ENCODE measurements at places on chromosomes 2 and 18.

DNA sequence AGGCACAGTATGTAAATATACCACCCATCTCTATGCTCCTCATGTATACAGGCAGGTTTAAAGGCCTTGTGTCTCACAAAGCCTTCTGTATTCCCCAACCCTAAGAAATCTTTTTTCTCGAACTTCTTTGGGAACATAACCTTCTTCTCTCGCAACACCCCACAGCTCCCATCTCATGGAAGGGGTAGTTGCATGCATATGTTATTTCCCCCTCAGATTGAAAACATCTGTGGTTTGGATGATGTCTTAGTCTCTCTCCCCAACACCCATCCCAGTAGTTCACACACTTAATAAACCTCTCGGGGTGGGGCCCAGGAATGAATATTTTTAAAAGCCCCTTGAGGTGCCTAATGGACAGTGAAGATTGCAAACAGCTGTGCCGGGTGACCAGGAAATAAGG, 21.0 kb upstream of the HDAC4 start:
- DNase-seq: no peak

GRCh38 chr2:231212329-231212845, 14.0 kb downstream of the ARMC9 start:
- DNase-seq: peak; percentile 82

DNA sequence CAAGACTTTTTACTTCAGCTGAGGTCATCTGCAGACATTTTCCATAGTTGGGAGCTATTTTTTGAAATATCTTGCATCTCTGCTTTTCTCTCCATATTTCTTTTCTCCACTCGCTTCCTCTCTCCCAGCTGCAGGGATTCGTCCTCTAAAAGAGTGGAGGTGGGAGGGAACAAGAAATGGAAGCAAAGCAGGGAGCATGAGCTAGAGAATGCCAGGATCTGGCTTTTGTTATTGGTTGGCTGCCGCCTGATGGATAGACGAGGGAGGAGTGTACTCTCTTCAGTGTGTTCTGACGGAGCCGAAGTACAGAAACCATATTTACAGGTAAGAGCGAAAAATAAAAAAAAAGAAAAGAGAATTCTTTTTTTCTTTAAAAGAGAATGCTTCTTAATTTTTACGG, at the start of gene CSRNP3:
TSS of gene CSRNP3 (plus strand) at position 282 of the 400 bp plus-strand sequence. CDS start 125,368 bp downstream, outside the sequence.
- DNase-seq: peak; percentile 89

GRCh38 chr18:33812186-33812585, 234.2 kb downstream of the ASXL3 start:
- DNase-seq: no peak

- DNase-seq: no peak
Measured at GRCh38 chr18:33837191-33837590, 259.2 kb downstream of the ASXL3 start.

- no peak for DNase-seq
Measured at GRCh38 chr2:126664639-126665038, 8.7 kb downstream of the GYPC start.

DNA sequence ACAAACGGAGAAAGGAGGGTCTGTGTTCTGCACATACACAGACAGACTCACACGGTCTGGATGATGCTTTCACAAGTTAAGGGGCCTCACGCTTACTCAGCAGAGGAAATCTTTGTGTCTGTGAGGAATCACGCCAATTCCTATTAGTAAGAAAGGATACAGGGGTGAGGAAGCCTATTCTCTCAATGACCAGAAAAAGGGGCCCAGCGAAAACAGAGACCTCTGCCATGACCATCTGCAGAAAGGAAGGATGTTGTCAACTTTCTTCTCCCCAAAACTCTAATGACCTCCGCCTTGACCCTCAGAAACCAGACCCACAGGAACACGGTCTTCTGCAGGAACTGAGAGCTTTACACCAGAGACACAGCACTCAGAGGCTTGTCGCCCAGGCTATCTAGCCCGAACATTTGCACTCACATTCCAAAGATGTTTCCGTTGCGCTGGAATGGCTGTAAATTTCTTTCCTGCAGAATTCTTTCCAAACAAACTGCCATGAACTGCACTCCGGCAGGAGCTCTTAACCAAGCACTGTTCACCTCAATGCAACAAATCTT, 186.3 kb downstream of the TCF4 start:
- DNase-seq: peak; percentile 95

- no peak for DNase-seq
Measured at GRCh38 chr2:174013315-174013751, 48.2 kb upstream of the SP3 start.

DNA sequence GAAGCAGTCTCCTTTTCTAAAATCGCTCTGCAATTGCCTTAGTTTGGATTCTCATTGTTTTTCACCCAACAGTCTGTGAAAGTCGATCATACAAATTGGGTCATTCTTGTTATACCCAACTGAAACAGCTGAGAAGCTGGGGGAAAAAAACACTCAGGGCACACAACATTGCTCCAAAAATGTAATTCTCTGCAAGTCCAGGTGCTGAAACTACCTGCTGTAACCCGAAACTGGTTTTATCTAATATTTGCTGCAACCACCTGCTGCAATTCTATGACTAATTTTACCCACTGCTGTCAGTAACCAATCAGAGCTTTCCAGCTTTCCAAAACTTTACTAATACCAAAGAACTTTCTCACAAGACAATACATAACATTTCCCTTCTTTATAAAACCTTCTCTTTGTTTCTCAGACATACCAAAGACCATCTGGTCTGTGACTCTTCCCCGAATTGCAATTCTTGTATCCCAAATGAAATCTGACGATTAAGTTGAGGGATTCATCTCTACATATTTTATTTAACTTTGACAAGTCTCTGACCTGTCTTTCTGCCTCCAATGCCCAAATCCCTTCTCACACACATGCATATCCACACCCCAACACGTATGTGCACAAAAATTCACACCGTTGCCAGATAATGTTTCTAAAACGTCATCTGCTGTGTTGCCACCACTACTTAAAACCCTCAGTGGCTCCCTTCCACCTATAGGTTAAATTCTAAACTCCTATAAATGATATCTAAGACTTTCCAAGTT, 198.3 kb downstream of the PIEZO2 start:
- peak; percentile 8 for DNase-seq

GRCh38 chr2:11031876-11032275, 120.1 kb downstream of the KCNF1 start:
- no peak for DNase-seq

- peak; percentile 8 for DNase-seq
Measured at GRCh38 chr2:135563793-135564192, 32.5 kb downstream of the R3HDM1 start.

DNA sequence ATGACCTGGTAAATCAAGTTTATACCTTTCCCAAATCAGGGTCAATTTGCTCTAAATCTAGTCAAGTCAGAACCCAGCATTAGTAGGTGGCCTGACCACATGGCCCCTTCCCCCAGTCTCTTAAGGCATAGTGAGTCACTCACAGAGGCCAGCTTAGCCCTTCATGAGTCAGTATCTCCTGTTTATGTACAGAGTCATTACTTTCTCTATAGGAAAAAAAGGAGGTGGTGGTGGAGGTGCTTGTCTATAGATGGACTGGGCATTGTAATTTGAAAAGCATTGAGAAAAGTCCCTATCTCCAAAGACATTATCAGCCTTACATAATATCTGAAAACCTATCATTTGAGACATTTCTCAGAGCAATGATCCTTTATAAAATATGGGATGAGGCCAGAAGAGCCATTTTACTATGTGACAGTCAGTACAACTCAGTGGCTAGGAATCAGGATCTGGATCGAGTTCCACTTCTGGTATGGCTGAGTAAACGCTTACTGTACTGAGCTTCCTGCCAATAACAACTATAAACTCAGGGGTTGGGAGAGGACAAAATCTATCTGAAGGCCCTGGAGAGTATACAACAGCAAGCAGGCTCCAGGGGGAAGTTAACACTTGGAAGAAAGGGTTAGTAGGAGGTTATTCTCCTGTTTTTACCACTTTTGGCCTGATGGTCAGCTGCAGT, 22.5 kb upstream of the SIGLEC15 start:
- DNase-seq: peak; percentile 98

DNA sequence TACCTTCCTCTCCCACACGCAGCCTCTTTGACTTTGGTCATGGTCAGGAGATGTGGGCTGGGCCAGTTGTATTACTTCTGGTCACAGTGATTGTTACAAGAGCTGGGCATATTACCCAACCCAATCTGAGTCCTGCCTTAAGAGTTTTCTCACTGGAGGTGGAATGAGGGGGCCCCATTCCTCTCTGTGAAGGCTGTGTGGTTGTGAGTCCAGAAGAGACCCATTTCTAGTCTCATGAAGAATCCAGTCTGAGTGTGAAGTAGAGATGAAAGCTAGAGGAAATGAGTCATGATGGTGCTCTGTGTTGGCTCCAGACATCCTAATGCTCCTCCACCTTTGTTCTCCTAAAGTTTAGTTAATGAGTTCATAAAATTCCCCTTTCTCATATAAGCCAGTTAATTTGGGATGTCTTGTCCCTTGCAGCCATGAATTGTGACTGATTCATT, 50.8 kb upstream of the RASGRP3 start:
- DNase-seq: peak; percentile 62

- DNase-seq: no peak
Measured at GRCh38 chr2:88442473-88442872, 10.0 kb downstream of the FOXI3 start.

- no peak for DNase-seq
Measured at GRCh38 chr18:74921057-74921820, 287.7 kb downstream of the PTGR3 start.

- DNase-seq: peak; percentile 13
Measured at GRCh38 chr2:101107241-101107640, 43.9 kb downstream of the TBC1D8 start.

GRCh38 chr2:241422350-241422749, 66.3 kb downstream of the FARP2 start:
- no peak for DNase-seq

GRCh38 chr2:66867063-66867441, 432.1 kb downstream of the MEIS1 start:
- peak; percentile 40 for DNase-seq

GRCh38 chr2:240966906-240967680, 31.3 kb upstream of the SNED1 start:
- no peak for DNase-seq

DNA sequence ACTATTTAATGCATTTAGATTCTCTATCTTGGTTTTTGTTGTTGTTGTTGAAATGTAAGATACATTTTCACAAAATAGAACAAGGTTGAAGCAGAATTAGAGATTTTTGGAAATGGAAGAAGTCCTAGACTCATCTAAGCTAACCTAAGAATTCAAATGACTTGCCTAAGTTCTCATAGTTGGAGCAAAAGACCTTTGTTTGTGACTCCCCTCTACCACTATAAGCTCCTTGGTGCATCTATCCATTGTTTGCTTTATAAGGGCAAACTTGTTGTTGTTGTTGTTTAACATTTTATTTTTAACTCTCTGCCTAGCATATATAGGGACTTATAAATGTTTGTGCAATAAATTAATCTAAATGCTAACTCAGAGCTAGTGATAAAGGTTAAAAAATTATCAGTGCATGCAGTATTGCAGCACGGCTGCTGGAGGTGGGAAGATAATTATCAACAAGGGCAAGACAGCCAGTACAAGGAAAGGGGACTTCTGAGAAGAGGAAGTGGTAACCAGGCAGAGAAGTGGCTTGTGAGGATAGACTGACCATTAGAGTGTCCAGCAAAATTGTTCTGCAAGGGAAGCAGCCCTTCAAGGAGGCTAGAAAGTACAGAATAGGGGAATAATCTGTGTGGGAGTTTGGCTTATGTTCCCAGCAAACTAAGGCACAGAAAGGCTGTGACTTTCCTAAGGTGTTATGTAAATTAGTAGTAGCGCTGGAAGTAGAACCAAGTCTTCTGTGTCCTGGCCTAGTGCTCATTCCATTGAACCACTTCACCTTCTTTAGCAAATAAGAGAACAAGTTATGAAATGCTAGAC, 38.1 kb upstream of the ACYP2 start:
- DNase-seq: no peak

DNA sequence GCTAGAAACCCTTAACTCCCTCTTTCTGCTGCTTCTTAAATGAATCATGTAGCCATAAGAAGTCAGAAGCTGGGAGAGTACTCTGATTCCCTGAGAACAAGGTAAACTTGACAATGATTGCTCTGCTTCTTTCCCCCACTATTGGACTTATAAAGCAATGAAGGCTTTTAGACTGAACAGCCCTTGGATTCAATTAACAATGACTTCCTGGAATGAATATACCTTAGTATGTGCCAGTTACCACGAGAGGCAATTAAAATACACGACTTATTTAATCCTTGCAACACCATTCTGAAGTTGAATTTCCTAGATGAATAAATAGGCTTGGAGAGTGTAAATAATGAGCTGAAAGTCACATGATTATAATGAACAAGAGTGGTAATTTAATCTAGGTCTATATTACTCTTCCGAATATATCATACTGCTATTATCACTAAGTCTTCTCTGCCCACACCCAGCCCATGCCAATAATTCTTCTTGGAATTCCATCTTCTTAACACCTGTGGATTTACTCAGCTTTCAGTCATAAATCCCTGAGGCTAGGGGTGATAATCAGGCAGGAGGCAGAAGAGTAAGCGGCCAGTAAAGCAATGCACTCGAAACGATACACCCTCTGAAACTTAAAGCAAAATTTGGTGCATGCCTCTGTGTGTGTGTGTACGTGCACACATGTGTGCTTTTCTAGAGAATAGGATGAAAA, 170.2 kb downstream of the ATAD2B start:
- peak; percentile 54 for DNase-seq

DNA sequence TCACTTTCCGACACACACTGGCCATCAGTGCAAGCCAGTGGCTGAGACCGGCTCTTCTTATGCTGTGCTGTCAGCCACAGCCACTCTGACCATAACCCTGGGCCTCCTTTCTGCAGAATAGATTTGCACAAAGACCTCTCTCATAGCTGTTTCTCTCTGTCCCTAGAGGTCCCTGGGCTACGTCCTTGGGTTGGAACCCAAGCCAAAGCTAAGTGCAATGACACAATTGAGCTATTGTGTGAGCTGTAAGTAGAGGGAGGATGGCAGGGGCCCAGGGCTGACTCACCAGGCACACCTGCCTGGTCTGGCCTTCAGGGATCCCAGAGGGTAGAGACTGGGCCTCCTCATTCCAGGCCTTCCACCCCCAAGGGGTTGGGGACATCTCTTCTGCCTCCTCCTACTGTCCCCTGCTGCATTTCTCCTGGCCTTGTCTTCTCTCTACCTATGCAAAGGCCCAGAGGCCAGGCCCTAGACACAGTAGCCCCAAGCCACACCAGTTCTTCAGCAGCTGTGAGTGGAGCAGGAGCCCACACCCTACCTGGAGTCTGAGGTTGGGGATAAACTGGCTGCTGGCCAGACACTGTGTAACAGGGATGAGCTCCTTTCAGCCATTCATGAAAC, 174.6 kb downstream of the NCK2 start:
- DNase-seq: no peak

- no peak for DNase-seq
Measured at GRCh38 chr2:10396464-10396863, 51.7 kb downstream of the ODC1 start.

- no peak for DNase-seq
Measured at GRCh38 chr2:221372159-221372884, 199.8 kb downstream of the EPHA4 start.

- no peak for DNase-seq
Measured at GRCh38 chr2:136111711-136112110, 6.2 kb downstream of the CXCR4 start.

- no peak for DNase-seq
Measured at GRCh38 chr18:78770139-78770822, 209.3 kb upstream of the SALL3 start.

- peak; percentile 28 for DNase-seq
Measured at GRCh38 chr18:32324181-32324580, 134.3 kb downstream of the MEP1B start.

- DNase-seq: peak; percentile 23
Measured at GRCh38 chr2:52036024-52036423, 1004.1 kb upstream of the NRXN1 start.

GRCh38 chr2:69950241-69950640, 11.2 kb downstream of the ASPRV1 start:
- no peak for DNase-seq

- DNase-seq: no peak
Measured at GRCh38 chr2:30729031-30729430, 78.2 kb downstream of the CAPN13 start.

Measured in fibroblast of upper back skin (primary cell).